ENCODE measurements at places on chromosomes 16 and 17.
A peak's percentile ranks its signal among the peaks of the same experiment; 100 is the strongest.

DNA sequence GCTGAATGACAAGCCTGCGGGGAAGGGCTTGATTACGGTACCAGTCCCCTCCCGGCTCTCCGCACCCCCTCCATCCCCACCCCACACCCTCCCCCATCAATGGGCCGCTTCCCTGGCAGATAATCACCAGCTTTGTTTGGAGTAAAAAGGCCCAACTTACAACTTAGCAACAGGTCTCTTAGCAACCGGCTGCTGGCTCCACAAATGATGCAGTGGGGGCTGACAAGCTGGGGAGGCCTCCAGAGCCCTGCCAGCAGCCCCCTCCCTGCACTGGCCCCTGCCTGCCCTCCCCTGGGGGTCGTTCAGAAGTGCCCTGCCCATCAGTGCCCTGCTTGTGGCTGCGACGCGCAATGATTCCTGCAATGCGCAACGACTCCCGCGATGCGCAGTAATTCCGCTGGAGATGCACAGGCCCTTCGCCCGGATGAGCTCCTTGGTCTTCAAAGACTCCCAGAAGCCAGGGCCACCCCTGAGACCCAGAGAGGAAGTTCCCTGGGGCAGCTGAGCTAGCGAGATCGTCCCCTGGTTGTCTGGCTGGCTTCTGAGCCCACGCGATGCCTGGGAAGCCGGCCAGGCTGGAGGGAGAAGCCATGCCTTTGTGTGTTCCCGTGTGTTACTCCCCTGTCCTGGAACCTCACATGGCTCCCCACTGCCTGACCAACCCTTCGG, 23.3 kb downstream of the CPNE2 start:
- H3K36me3 ChIP-seq = peaks cover 22% of the 10 kb centered on the region
- H3K27me3 ChIP-seq = no peaks in the 10 kb centered on the region
- DNase-seq = peak; percentile 78
- H3K4me1 ChIP-seq = peaks cover 30% of the 10 kb centered on the region
- peak overlapping the region; percentile 18 for H3K4me3 ChIP-seq

DNA sequence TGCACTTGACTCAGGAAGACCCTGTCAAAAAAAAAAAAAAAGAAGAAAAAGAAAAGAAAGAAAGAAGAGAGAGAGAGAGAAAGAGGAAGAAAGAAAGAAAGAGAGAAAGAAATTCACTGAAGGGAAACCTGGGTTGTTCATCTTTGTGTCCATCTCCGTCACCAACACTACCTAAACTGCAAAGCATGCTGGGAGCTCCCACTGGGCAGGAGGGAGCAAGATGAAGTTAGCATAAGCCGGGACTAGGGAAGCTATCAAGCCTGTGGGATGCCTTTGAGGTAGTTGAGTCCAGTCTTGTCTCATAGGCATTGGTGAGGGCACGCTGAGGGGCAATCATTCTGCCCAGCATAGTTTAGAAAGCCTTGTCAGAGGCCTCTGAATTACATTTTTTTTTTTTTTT, 7.6 kb upstream of the CBFB start:
- no peak overlapping the region for H3K27ac ChIP-seq
- no peaks in the 10 kb centered on the region for H3K36me3 ChIP-seq
- no peak for DNase-seq
- H3K4me1 ChIP-seq = peaks cover 7% of the 10 kb centered on the region
- no peak overlapping the region for H3K4me3 ChIP-seq

DNA sequence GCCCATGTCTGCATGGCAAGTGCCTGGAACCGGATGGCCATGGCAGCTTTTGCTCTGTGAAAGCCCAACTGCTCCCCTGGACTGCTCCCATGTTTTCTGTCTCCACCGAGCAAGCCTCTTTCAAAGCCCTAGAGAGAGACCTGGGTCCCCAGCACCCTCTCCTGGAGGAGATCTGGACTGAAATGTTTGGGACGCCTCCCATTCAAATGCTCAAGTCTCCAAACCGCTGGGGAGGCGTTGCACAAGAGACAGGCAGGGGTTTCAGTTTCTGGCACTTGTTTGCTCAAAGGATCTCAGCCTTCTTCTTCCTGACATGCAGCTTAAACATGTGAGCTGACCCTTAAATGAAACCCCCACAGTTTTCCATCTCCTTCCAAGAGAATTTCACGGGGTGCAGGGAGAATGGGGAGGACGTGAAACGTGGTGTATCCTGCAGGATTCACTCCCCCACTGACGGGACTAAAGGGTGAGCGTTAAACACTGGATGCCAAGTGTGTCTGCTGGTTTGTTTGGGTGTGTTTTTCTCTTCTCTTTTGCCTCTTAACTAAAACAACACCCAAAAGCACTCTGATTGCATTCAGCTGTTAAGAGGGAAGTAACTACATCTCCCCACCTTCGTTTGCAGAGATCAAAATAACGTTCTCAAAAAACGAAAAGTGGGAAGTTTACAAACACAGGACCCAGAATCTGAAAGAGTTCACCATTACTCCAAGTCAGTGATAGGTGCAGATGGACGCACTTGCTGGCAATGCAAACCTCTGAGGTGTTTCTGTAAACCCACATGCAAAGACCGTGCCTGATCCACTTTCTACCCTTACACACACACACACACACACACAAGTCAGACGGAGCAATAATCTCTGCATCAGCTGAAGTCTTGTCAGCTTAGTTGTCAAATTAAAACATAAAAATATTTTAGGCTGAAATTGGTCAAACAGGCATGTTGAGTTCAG, 256.9 kb downstream of the C16orf95 start:
- H3K4me3 ChIP-seq = no peak overlapping the region
- no peak overlapping the region for H3K27ac ChIP-seq
- H3K4me1 ChIP-seq = peaks cover 7% of the 10 kb centered on the region
- DNase-seq = no peak

- H3K4me3 ChIP-seq = peak overlapping the region; percentile 12
- peak overlapping the region; percentile 98 for H3K27ac ChIP-seq
- H3K27me3 ChIP-seq = no peaks in the 10 kb centered on the region
- peaks cover 58% of the 10 kb centered on the region for H3K4me1 ChIP-seq
- H3K36me3 ChIP-seq = peaks cover 44% of the 10 kb centered on the region
These were observed 6.8 kb downstream of the FHOD1 start for GRCh38 chr16:67240506-67240905.

DNA sequence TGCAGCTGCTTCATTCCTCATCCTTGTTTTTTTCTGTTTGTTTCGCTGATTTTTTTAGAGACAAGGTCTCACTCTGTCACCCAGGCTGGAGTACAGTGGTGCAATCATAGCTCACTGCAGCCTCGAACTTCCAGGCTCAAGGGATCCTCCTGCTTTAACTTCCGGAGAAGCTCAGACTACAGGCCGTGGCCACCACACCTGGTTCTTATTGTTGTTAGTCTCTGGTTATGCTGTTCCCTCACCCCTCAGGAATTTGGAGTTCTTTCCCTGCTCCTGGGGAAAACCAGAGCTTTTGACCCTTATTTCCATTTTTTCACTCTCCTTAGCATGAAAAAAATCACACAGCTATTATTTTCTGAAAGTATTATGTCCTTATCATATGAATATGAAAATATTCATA, 1.8 kb downstream of the ODF4 start:
- H3K27ac ChIP-seq = no peak overlapping the region
- no peaks in the 10 kb centered on the region for H3K36me3 ChIP-seq
- no peak overlapping the region for H3K4me3 ChIP-seq
- no peaks in the 10 kb centered on the region for H3K4me1 ChIP-seq
- peaks cover 8% of the 10 kb centered on the region for H3K27me3 ChIP-seq

GRCh38 chr17:64255764-64256163, 7.3 kb downstream of the TEX2 start:
- no peak overlapping the region for H3K27ac ChIP-seq
- DNase-seq = no peak
- peaks cover 71% of the 10 kb centered on the region for H3K4me1 ChIP-seq
- H3K27me3 ChIP-seq = no peaks in the 10 kb centered on the region
- no peaks in the 10 kb centered on the region for H3K36me3 ChIP-seq
- H3K4me3 ChIP-seq = no peak overlapping the region

DNA sequence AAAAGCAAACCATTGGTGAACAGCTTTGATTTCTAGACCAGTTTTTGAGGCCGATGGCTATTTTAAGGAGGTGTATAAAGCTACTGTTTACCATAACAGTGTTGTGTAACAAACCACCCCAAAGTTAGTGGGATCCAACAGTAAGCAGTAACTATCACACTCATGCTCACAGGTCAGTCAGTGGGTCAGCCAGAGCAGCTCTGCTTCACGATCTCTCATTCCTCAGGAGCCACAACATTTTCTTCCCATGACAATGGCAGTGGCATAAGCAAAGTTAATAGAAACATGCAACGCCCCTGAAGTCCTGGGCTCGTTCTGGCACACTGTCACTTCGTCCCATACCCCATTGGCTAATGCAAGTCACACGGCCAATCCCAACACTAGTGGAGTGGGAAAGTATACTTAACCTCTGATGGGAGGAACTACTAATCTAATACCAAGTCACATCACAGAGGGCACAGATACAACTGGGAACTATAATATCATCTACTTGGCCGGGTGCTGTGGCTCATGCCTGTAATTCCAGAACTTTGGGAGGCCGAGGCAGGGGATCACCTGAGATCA, 28.0 kb upstream of the B4GALNT2 start:
- H3K27me3 ChIP-seq = peaks cover 36% of the 10 kb centered on the region
- peaks cover 5% of the 10 kb centered on the region for H3K4me1 ChIP-seq
- no peaks in the 10 kb centered on the region for H3K36me3 ChIP-seq
- H3K27ac ChIP-seq = no peak overlapping the region

- peak; percentile 48 for DNase-seq
- H3K27ac ChIP-seq = peak overlapping the region; percentile 64
- peaks cover 99% of the 10 kb centered on the region for H3K4me1 ChIP-seq
- H3K36me3 ChIP-seq = no peaks in the 10 kb centered on the region
These were observed 46.7 kb downstream of the ANKRD11 start for GRCh38 chr16:89443727-89444084.

DNA sequence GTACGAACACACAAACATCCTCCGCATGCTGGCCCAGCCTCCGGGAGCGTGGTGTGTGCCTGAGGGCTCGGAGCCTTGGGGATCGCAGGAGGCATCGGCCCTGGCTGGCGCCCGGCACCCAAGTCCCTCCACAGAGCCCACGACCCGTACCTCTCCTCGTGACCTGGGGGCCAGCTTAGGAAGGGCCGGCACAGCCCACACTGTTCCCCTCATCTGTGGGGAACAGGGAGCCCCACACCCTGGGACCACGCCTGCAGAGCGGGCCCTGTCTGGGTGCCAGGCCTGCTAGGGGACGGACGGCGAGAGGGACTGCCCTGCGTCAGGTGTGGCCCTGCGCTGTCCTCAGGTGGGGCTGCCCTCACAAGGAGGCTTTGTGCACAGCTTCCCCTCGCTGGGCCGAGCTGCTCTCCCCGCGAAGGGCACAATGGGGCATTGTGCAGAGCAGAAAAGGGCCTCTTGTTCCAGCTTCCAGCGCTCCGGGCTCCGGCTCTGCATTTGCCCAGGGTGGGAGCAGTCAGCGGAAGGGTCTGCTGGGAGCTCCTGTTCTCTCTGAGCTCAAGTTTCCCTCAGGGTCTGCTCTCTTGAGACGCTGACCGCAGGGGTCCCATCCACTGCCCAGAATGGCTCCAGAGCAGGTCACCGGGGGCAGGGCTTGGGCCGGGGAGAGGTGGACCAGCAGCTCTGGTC, 1.7 kb upstream of the LMF1 start:
- no peak for DNase-seq
- H3K4me3 ChIP-seq = no peak overlapping the region
- no peaks in the 10 kb centered on the region for H3K27me3 ChIP-seq
- peaks cover 14% of the 10 kb centered on the region for H3K36me3 ChIP-seq

- no peaks in the 10 kb centered on the region for H3K36me3 ChIP-seq
- H3K4me1 ChIP-seq = no peaks in the 10 kb centered on the region
- H3K27ac ChIP-seq = no peak overlapping the region
- no peak for DNase-seq
- peaks cover 62% of the 10 kb centered on the region for H3K27me3 ChIP-seq
These were observed 63.2 kb downstream of the CLEC19A start for GRCh38 chr16:19348578-19349315.

- H3K36me3 ChIP-seq = no peaks in the 10 kb centered on the region
- peaks cover 10% of the 10 kb centered on the region for H3K27me3 ChIP-seq
These were observed 21.8 kb upstream of the WFIKKN2 start for GRCh38 chr17:50813583-50813982.

DNA sequence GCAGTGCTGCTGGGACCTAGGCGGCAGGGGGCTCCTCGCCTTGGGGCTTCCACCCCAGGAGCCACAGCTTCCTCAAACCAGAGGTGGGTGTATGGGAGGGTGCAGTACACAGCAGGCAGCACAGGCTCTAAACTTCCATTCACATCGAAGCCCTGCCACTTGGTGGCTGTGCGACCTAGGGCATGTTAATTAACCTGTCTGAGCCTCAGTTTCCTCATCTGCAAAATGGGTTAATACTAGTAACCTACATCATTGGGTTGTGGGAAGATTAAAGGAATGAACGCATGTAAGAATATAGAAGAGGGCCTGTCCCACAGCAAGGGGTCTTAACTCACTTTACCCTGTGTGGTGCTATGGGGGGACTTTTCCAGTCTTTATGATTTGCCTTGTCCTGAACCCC, 26.8 kb upstream of the LHX1 start:
- H3K4me1 ChIP-seq = no peaks in the 10 kb centered on the region
- H3K27ac ChIP-seq = no peak overlapping the region
- no peak overlapping the region for H3K4me3 ChIP-seq
- DNase-seq = no peak
- H3K36me3 ChIP-seq = no peaks in the 10 kb centered on the region

GRCh38 chr17:19364699-19365498, 2.4 kb upstream of the B9D1 start:
- H3K4me1 ChIP-seq = peaks cover 29% of the 10 kb centered on the region
- no peaks in the 10 kb centered on the region for H3K27me3 ChIP-seq
- no peak overlapping the region for H3K27ac ChIP-seq
- DNase-seq = no peak
- no peaks in the 10 kb centered on the region for H3K36me3 ChIP-seq

DNA sequence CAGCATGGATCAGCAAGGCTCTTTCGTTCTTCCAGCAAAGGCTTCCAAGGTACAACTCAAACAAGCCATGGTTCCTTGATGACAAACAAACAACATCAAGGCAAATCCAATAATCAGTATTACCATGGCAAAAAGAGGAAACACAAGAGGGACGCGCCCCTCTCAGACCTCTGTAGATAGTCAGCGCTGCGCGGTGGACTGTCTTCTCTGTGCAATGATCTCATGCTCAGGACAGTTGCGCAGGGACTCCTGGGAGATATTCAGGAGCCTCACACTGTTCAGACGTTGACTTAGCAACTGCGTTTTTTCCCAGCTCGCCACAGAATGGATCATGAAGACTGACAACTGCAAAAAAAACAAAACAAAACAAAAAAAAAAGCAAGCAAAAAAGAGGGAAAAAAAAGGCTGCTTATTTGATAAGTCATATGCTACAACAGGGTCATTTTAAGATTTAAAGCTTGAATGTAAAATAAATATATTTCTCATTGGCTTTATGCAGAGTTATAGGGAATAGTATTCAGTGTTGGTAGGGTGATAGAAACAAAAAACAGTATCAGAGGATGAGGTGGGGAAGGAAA, 37.1 kb upstream of the ADCY7 start:
- DNase-seq = no peak
- no peak overlapping the region for H3K27ac ChIP-seq
- H3K4me3 ChIP-seq = no peak overlapping the region
- peaks cover 57% of the 10 kb centered on the region for H3K36me3 ChIP-seq
- no peaks in the 10 kb centered on the region for H3K4me1 ChIP-seq
- H3K27me3 ChIP-seq = no peaks in the 10 kb centered on the region

Measured in left ventricle myocardium inferior (tissue), 1 donor.